ENCODE measurements at places on chromosomes 12 and 14. TPM values are rescaled to one million over a fixed set of nuclear protein-coding genes. Genes with fewer than 3 reads are reported as not detected.

- peak; percentile 33 for DNase-seq
Measured at GRCh38 chr14:69475194-69475818, 9.2 kb upstream of the PLEKHD1 start.

DNA sequence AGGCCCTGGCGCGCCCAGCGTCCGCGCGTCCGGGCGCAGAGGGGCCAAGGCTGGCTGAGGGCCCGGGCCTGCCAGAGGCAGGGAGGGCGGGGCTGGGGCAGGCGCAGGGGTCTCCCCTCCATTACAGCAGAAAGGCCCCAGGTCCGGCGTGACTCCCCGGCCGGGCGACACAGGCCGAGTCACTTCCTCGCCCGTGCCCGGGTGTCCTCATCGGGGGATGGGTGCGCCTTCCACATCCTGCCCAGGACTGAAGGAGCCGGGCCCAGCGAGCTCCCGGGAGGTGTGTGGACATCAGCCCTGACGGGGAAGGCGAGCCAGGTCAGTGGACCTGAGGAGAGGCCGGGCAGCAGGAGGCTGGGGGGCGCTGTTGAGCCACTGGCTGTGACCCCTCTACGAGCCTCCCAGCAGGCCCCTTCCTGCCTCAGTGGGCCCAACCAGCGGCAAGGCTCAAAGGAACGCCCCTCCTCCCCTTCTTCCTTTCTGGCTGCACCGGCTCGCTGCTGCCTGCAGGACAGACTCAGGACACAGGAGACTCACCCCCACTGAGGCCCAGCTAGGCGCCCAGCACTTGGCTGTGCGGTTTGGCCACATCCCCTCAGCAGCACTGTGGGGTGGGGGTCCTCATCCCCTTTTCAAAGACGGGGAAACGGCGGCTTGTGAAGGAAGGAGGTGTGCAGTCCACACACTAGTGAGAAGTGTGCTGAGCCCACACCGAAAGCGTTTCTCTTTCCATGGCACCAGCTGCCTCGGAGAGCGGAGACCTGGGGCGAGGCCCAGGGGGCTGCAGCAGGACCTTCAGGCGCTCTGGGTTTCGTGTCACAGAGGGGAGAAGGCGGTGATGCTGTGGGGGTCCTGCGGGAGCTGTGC, 606 bp downstream of the TNFAIP2 start:
- DNase-seq: peak; percentile 39

L3HYPDH gene
- total RNA-seq: 41.6 TPM

DNA sequence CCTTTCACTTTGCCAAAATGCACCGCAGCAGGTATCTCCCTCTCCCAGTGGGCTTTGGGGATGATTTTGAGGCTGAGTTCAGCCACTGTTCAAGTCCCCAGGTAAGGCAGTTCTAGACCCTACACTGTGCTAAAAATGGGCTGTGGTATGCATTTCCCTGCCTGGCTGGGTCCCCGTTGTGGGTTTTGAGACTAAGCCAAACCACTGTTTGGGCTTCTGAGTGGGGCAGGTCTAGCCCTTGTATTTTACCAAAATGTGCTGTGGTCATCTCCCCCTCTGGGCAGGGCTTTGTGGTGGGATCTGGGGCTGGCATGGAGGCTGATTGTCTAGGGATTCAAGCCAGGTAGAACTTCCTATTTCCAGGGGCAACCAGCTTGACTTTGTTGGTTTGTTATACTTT, 13.6 kb upstream of the OR4Q3 start:
- no peak for DNase-seq

GRCh38 chr12:49843876-49844437, 1.1 kb upstream of the BCDIN3D start:
- no peak for DNase-seq

HOXC4 gene
- 1.8 TPM for total RNA-seq

- no peak for DNase-seq
Measured at GRCh38 chr12:3493043-3493858, 2.2 kb downstream of the PRMT8 start.

- no peak for DNase-seq
Measured at GRCh38 chr12:68405343-68405781, 73.2 kb upstream of the MDM1 start.

DNA sequence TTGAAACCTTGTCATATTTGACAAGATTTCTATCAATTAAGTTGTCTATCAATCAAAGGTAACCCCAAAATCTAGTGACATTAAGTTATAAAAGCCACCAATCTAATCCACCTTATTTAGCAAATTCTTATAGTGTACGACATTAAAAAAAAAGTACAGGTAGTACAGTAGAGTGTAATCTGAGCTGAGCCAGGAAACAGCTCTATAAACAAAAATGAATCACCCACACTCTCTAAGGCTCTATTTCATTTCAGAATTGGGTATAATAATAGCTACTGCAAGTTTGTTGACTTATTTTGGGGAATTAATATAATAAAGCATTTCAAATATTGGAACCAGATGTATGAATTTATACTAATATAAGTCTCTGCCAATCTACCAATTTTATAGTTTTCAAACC, 342.4 kb upstream of the FLRT2 start:
- peak; percentile 35 for DNase-seq

- DNase-seq: peak; percentile 48
Measured at GRCh38 chr14:51716610-51717009, 64.9 kb downstream of the FRMD6 start.

GRCh38 chr14:64159588-64159987, 134.6 kb downstream of the ESR2 start:
- no peak for DNase-seq

KCNJ8 gene
- total RNA-seq: 2.0 TPM

DNA sequence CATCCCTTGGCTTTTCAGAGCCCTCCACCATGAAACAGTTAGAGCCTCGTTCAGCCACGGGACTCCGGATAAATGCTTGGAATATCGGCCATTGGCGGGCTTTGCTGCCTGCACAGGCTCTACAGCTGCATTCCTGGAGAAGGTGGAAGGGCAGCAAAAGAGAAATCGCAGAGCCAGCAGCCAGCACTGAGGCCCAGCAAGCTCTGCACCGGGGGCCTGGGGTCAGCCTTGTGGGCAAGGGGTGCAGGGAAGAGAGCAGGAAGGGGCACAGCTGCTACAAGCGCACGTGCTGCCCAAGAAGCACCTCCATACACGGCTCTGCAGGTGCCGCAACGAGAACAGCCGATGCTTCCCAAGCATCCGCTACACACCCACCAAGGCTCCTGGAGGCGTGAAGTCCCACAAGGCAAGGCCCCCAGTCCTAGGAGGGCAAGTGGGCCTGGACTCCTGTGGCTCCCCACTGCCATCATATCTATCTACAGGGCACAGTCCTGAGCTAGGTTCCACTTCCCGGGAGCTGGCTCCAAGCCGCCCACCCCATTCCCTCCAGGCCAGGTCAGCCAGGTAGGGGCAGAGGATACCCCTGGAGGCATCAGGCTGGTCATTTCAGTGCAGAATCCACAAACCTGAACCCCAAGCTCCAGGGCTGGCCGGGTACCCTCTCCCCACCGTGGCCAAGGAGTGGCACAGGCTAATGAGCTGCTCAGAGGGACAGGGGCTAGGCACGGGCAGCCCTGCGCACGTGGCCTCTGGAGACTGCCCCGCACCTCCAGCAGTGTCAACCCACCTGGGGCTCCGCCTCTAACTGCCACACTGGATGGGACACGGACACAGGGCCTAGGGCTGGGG, 40.2 kb downstream of the CCNK start:
- DNase-seq: no peak

- DNase-seq: no peak
Measured at GRCh38 chr12:124399622-124400021, 104.7 kb downstream of the RFLNA start.

DNA sequence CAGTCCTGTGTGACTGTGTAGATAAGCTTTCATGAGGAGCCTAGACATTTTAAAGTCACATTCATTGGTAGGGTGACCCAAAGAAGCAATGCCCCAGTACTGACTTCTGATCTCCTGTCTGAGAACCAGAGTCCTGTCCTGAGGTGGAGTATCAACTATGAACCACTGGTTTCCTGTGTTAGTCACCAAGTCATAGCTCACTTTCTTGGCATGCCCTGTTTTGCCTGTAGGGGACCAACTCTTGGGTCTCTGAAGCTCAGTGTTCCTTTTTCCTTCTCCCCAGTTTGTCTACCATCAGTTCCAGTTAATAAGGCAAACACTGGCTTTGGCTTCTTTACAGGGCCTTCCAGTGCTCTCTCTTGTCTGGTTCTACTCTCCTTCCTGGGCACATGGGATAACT, 97.4 kb downstream of the C12orf75 start:
- peak; percentile 74 for DNase-seq

GATC gene
- total RNA-seq: 23.5 TPM

DNA sequence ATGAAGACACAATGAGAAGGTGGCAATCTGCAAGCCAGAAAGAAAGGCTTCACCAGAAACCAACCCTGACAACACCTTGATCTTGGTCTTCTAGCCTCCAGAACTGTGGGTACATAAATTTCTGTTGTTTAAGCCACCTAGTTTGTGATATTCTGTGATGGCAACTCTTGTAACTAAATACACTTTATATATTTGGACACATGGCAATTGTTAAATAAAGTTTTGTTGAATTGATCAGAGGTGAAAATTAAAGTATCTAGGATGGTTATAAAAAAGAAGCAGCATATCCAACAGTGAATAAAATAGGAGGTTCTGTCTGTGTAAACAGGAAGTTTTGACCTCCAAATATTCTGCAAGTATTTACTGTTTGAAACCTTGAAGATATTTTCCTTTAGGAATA, 516.3 kb downstream of the SOX5 start:
- DNase-seq: no peak

DNA sequence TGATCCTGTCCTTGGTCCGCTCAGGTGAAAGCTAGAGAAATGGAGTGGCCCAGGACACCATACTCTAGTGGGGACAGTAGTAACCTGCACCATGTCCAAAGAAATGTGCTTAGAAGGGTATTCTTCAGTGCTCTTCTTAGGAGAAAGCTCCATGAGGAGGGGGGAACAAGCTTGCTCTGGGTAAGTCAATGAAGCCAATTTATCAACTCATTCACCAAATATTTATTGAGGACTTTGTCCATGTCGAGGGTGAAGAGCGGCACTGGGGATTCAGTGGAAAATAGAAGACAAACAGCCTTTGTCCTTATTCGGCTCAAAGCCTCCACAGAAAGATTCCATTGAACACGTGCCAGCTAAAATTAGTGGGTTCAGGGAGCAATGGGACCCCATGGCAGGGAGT, 677.8 kb downstream of the BCL11B start:
- DNase-seq: no peak

GRCh38 chr12:86407620-86408208, 151.5 kb upstream of the MGAT4C start:
- no peak for DNase-seq

VEZT gene
- 60.4 TPM for total RNA-seq

KCNC2 gene
- not detected for total RNA-seq

DNA sequence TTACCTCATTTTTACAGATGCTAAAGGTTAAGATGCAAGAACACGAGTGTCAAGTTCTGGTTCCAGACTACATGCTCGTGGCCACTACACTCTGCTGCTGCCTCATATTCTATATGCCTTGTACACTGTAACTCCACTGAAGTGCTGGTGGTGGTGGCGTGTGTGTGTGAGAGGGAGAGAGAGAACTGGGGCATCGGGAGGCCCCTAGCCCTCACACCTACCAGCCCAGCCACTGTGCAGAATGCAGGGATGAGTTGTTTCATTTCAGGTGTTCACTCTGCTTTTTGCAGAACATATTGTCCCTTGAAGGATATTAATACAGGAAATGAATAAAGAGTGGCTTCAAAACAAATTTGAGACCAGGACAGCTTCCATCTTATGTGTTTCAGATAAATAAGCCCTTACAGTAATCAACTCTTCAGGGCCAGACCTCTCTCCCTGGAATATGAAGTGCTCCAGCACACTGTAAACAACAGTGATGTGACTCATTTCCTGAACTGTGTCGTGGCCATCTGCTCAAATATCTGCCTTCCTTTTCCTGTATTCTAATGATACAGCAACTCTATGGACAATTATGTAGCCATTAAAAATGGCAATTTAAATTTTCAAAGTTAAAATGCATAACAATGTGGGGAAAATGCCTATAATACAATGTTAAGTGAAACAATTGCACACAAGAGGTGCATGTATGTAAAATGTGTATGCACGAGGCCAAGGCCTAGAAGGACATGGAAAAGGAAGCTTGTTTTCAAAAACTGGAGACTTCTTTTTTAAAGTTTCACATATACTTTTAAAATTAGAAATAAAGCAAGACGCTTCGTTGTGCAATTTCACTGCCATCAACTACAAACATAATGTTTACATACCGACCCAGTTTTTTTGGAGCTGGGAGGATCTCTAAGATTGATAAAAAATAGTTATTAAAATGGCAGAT, 215.4 kb downstream of the PELI2 start:
- peak; percentile 87 for DNase-seq

Measured in HT1080 (cell line).